GM04503 (cell line): ENCODE measurements at places on chromosomes 4 and X.

DNA sequence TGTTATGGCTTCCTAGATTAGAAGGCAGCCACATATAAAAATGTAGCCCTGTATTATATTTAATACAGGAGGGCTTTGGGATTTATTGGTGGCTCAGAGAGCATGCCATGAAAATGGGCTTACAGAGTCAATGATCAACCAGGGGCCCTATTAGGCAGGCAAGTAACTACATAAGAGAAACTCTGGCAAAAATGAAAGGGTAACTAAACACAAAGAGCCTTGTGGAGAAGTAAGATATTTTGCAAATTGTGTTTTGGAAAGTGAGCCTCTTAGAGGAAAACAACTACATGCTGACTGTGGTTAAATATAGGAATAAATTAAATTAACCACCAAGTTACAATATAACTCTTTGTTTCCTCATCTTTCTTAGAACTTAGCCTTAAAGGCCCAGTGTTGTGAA is 5.5 kb downstream of the SAT1 start:
- no peak for DNase-seq

DNA sequence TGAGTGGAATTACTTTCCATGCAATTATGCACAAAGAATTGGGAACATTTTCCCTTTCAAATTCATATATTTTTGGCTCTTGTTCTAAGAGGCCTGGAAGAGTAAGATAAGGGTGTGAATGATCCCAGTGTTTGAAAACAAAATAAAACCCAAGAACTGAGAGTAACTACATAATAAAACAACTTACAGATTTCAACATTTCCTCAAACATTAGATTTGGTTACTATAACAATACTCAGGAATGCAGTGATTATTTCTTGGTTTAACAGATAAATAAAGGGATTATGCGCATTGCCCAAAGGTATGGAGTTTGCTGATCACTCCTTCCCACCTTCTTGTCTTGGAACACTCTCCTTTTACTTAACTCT is 292.5 kb downstream of the CAMK2D start:
- peak; percentile 38 for DNase-seq

- peak; percentile 41 for DNase-seq
These were observed at the start of gene CLIC2 for GRCh38 chrX:155334486-155335336. Gene CLIC2 (minus strand): TSS chrX:155334614. CDS start chrX:155334427, 187 bp downstream.

GRCh38 chrX:136165406-136165805 is 18.1 kb downstream of the FHL1 start:
- no peak for DNase-seq

- DNase-seq, result no peak
These were observed 16.8 kb upstream of the ARSH start for GRCh38 chrX:2989565-2989964.

DNA sequence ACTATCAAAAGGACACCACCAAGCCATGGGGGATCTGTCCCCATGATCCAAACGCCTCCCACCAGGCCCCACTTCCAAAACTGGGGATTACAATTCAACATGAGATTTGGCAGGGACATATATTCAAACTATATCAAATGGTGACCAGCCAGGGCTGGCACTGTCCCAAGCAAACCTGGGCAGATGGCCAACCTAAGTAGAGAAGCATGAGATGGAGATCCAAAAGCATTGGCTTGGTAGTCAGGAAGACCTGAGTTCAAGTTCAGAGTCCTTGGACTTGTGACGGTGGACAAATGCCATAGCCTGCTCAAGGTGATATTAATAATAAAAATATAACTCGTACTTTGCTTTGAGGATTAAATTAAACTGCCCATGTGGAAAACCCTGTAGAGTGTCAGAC is 79.2 kb upstream of the HS3ST1 start:
- DNase-seq, result no peak

DNA sequence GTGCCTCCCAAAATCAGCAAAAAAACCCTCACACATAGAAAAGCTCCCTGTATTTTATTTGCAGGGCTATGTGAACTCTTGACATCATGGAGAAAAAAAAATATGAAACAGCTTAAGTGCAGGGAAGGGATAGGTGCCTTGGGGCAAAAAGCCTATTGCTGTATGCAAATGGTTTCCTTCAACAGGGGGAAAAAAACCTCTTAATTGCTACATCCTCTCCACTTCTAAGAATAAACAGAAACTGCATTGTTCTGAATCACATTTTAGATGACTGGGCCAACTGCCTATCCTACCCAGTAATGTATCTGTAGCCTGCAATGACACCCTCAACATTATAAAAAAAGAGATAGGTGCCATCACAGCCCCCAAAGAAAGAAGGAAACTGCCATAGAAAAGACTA is 229.4 kb upstream of the GALNTL6 start:
- DNase-seq, result no peak
